ENCODE measurements at places on chromosomes 2 and 18.

- no peak for DNase-seq
These were observed 91.1 kb downstream of the UPP2 start for GRCh38 chr2:158192515-158193443.

GRCh38 chr2:172938713-172939375 is 136.8 kb upstream of the MAP3K20 start:
- no peak for DNase-seq

GRCh38 chr2:143949121-143949848 is 570.6 kb downstream of the ZEB2 start:
- DNase-seq, result no peak

DNA sequence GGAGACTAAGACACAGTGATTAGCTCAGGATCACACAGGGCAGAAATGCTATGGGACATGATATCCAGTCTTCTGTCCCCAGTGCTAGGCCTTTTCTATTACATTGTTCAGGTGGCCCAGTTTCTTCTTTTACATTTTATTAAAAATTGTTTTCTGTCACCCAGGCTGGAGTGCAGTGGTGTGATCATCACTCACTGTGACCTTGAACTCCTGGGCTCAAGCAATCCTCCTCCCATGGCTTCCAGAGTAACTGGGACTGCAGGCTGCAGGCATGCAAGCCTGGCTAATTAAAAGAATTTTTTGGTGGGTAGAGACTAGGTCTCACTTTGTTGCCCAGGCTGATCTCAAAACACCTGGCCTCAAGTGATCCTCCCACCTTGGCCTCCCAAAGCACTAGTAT is 15.4 kb downstream of the PDK1 start:
- DNase-seq, result no peak

GRCh38 chr18:12044591-12044990 is 49.1 kb upstream of the ANKRD62 start:
- DNase-seq, result no peak

GRCh38 chr2:233007739-233008138 is 5.3 kb downstream of the NGEF start:
- DNase-seq, result no peak

- DNase-seq, result no peak
These were observed 84.9 kb upstream of the HPCAL1 start for GRCh38 chr2:10217489-10218435.

DNA sequence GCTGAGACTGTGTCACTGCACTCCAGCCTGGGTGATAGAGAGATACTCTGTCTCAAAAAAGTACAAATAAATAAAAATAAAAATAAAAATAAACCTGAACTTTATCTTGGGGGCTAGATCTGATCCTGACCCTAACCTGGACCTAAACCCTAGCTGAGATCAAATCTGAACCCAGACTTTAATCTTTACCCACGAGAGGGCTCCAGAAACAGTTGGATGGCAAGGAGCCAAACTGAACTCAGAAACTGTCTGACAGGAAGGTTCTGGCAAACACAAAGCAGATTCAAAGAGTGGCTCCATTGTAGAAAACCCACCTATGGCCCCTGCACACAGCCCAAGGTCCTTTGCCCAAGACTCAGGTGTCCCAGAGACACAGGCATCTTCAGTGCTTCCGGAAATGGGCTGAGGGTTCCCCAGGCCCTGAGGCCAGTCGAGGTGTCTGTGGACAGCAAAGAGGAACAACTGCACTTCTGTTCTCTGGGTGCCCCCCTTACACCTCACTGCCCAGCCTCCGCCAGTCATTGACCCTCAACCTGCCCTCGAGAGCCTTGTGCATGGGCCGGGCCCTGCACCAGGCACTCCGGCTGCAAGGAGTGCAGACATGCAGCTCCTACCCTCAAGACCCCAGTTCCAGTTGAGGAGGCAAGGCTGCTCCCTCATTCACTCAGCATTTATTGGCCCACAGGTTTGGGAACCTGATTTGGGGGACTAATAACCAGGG is 95.2 kb downstream of the TFCP2L1 start:
- DNase-seq, result no peak

DNA sequence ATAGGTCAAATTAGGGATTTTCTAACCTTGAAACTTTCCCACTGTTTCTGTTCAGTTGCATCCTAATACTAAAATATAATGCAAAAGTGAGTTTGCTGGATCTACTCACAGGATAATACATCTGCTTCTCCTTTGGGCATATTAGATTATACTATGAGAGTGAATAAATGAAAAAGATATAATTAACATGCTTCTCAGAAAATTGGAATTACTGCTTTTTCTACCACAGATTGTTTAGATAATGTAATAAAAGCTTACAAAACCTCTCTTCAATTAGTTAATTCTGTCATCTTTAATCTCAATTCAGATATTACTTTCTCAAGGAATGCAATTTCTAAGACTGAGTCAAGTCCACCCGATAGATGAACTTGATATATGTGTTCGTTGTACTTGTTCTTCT is 1077.2 kb upstream of the CDH2 start:
- DNase-seq, result no peak

- DNase-seq, result peak; percentile 57
These were observed 517.0 kb downstream of the PTPRM start for GRCh38 chr18:8084160-8084559.

- DNase-seq, result no peak
These were observed 184.1 kb downstream of the HDAC4 start for GRCh38 chr2:239216614-239217273.

DNA sequence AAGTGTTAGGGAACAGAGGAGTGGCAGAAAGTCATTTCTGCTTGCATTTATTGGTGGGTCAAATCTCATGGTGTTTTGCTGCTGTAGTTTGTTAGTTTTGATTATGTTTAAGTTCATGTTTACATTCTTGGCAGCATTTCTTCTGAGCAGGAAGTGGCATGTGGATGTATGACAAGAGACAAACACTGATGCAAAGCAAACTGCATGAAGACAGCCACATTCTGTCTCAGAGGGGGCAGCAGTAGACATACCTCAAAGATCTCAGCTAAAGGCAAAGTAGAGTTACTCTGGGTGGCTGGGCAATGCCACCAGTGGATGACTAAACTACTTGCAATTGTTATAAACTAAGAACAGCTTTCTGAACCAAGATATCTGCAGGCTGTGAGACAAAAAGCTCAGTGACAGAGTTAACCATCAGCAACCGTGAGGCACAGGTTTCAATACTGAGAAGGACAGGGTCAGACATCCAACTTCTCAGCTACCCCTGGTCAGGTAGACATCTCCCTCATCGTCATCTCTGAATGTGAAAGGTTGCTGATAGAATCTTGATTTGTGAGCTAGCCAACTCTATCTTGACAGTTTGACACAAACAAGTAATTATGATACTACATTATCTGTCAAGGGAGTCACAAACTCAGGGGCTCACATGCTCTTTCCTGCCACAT is 16.4 kb downstream of the GALNT3 start:
- no peak for DNase-seq

DNA sequence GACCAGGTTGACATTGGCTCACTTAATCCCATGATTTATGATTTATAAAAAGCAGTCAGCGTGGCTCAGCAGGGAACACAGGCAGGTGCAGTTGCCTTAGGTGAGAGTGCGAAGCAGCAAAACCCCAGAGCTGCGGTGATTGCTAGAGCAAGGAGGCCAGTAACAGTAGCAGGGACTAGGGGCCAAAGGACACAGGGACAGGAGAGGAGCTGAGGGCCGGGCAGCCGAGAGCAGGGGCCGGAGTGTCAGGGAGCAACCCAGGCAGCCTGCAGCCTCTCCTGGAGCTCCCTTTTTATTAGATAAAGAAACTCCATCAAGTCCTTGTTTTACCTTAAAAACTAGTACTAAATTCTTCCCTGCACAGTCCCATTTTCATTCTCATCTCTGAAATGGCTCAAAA is 4.3 kb downstream of the MC2R start:
- DNase-seq, result no peak

DNA sequence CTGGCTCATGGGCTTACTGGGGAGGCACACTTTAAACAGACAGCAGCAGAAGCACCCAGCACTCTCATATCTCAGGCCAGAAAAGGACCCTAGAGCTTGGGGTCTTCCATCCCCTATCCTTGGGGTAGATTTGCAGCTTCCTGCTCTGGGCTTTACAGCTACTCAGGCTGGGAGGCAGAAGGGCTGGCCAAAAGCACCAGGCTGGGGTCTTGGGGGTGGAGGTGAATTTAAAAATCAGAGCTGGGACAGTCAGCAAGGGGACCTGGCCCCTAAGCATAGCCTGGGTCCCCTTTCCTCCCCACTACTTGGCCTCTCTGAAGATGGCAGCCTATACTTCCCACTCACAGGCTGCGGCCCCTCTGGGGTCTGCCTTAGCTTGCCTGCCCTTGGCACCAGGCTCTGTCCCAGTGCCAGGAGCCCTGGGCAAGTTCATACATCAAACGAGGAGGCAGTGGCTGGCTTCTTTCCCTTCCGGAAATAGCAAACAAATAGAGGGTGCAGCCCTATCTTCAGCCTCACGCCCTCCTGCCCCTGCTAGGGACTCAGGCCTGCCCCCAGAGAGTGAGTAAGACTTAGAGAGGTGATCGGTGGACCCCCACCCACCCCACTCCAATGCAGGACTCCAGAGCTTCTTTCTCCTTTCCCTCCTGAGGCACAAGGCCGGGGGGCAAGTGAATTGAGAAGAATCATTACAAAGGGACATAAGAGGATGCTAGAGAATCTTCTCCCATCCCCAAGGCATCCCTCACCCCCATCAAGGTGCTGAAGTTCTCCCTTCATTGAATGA is 26.0 kb upstream of the TNS1 start:
- DNase-seq, result no peak

- no peak for DNase-seq
These were observed 352.7 kb upstream of the CDH2 start for GRCh38 chr18:28529644-28530043.

DNA sequence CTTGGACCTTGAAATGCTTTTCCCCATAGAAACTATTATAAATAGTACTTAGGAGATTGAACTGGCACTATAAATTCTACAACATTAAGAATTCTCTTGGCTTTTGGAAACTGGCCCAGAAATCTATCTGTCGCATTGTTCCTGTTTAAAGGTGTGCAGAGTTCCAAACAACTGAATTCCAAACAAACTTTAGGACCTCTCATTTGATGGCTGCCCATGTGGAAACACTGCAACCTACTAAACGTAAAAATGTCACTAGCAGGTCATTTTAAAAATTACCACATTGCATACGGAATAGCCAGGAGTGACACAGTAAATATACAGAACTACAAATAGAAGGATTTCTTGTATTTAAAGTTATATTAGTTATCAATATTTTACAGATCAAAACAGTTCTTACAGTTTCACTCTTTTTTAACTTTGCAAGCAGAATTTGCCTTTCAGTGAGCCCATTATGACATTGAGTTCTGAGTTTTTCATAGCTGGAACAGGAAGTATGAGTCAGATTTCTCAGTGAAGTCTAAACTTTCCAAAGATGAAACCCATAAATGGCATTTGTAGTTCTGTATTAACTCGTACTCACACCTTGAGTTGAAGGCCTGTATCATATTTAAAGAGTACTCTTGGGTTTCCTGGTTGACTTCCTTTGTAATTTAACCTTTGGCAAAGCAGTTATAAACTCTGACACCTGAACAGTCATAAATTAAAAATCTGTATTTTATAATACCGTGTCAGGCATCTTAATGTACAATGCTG is 142.3 kb upstream of the BOD1L2 start:
- peak; percentile 66 for DNase-seq

DNA sequence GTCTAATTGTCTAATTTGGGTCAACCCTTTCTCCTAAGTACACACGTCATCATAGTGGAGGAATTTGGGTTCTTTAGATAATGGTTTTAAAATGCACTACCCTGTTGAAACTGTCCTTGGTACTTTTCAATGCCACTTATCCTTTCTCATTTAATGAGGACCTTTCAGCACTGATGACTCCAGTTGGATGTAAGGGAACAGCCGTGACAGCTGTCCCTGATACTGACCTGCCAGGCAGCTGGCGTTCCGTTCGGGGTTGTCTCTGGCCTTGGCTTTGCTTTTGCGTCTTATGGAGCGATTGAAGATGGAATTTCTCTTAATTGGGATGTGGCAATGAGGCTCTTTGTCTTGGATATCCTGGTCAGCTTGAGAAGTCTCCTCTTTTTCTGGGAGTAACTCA is 38.7 kb downstream of the NGEF start:
- DNase-seq, result no peak

GRCh38 chr2:98356729-98357128 is 10.5 kb downstream of the CNGA3 start:
- no peak for DNase-seq

- DNase-seq, result no peak
These were observed 67.2 kb downstream of the LCLAT1 start for GRCh38 chr2:30514134-30514847.

DNA sequence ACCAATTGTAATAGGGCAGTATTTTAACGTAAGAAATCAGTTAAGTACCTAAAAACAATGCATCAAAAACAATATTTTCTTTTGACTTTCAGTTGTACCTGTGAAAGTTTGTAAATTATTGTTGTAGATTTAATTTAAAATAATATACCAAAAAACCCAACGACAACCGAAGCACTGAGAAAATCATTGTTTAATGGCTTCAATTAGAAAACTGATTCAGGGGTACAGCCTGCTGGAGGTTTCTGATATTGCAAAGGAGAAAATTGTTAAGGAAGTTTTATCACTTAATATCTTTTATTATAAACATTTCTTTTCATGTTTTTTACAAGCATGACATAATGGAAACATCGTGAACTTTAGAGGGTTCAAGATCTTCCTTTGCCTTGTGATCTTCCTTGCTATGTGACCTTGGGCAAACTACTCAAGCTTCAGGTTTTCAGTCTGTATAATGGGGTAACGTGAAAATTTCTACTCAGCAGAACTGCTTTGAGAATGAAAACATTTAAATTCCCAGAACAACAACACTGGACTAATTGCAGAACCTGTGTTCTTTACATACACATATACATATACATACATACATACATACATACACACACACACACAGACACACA is 76.3 kb upstream of the GLS start:
- peak; percentile 72 for DNase-seq

DNA sequence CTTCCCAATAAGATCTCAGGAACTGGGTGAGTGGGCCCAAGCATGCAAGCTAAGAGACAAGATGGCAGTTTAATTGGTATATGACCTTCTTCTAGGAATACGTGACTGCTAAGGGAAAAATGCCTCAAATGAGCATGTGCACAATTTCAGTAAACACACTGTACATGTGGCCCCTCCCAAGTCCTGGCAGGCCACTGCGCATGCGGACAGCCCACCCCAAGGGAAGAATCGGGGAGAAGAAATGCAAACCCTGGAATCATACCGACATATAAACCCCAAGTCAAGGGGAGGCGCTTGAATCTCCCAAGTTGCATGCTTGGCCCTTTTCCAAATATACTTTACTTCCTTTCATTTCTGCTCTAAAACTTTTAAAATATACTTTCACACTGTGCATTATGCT is 15.2 kb upstream of the CCDC93 start:
- DNase-seq, result no peak

DNA sequence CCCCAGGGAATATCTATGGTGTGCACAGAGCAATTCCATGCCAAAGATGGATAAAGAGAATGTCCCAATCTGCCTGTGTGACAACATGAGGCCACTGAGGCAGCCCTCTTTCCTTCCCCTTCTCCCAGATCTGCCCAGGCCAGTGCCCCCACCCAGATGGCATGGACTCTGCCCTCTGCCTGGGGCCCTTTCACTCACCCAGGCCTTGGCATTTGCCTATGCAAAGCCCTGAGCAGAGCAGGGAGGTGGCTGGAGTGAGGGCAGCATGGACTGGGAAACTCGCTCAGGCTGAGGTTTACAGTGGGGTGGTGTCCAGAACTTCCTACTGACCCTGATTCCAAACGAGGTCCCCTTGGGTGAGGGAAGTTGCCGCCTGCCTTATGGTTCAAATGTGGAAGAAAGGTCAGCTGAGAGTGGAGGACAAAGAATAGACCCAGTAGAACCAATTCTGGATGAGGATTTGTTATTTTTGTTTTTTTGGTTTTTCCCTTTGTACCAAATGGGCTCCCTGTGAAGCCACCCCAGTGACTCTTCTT is 8.9 kb downstream of the SH2D6 start:
- DNase-seq, result no peak

All from ACHN (cell line).